WTC11 (cell line): ENCODE measurements at places on chromosomes 12 and 14. TPM values are rescaled to one million over a fixed set of nuclear protein-coding genes. Genes with fewer than 3 reads are reported as not detected.

DNA sequence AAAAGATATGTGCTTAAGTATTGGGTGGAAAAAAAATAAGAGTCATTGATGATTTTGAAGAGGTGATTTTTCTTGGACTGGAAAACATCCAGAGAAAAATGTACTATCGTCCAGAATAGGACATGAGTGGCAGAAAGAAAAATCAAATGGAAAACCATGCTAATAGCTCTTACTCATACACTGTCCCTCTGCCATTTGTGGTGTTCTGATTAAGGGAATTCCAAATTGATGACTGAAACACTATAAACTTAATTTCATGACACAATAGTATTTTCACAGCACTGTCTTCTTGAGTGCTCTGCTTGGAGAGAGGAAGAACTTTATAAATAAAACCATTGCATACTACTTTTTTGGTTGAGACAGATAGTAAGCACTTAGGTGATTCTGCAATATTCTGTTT, 72.4 kb downstream of the USP15 start:
- no peak for DNase-seq

DNA sequence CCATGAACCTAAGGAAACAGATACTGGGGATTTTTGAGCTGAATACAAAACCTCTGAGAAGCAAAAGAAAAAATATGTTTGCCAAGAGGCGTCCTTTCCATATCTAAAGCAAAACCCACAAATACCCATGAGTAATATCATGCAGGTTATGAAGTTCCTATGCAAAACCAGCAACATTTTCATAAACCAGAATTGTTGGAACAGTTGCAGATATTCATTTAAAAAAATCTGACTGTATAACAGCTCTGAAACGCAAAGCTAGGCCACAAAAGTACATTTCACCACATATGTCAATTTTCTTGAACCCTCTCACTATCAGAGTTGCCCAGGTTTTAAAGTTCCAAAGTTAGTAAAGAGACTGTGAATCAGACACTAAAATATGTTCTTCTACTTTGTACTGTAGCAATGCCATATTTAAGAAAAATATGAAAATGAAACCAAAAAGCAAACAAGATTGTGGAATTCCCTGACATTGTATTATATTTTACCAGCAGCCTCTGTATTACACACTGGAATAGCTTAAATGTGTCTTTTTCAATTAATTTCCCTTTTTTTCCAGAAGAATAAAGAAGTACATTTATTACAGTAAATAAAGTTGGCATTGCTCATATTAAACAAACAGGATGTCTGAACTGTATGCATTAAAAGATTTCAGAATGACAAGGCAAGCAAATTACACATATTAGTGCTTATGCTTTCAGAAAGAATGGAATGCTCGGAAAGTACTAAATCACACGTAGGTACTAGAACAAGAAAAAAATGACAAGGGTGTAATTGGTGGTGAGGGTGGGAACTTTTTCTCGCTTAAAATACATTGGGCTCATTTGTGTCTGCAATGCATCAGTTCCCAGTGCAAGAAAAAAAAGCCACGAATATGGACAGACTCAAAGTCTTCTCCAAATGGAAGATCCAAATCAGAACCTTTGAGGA, 33.6 kb upstream of the HIF1A start:
- DNase-seq = no peak

The GPX2 gene
- total RNA-seq = 0.80 to 1.5 TPM (median 1.0 TPM) in 3 replicates

The BTBD6 gene
- 7.8 to 10.0 TPM (median 8.3 TPM) in 3 replicates for total RNA-seq
